Activated CD4-positive, CD25-positive, alpha-beta regulatory T cell (primary cell): ENCODE measurements at places on chromosomes 11 and 22.

DNA sequence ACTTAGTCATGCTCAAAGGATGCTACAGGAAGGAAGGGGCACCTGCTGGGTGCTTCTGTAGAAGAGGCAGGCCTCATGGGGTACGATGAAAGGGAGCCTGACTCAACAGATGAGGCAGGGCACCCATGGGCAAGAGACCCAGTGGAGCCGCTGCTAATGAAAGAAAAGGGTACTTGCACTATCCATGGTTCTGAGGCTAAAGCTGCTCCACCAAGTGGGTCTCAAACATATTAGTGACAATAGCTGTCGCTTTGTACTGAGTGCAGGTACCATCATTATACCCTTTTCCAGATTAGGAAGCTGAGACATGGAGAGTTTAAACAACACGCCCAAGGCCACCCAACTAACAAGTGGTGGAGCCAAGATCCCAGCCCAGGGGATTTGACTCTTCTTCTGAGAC lies 127.5 kb upstream of the SERPIND1 start:
- no peak for DNase-seq

- DNase-seq: no peak
These were observed 1306.6 kb downstream of the BRD1 start for GRCh38 chr22:48520884-48521588.

DNA sequence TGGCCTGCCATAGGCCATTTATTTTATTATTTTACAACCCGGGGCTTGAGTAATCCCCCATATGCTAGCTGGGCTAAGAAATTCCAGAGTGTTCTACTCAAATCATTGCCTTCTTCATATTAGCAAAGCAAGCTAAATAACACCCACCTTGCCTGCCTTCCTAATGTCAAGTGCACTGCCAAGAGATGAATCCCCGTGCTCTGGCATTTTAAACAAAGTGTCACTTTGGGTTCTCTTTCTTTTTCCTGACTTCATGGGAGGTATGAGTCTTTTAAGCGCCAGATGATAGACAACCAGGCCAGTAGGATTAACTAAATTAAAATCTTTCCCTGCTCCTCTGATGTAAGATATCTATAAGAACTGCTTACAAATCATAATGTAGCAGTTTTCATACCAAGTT lies 4.5 kb downstream of the MPPED2 start:
- no peak for DNase-seq

- no peak for DNase-seq
These were observed 32.4 kb upstream of the NAV2 start for GRCh38 chr11:19679952-19680828.

DNA sequence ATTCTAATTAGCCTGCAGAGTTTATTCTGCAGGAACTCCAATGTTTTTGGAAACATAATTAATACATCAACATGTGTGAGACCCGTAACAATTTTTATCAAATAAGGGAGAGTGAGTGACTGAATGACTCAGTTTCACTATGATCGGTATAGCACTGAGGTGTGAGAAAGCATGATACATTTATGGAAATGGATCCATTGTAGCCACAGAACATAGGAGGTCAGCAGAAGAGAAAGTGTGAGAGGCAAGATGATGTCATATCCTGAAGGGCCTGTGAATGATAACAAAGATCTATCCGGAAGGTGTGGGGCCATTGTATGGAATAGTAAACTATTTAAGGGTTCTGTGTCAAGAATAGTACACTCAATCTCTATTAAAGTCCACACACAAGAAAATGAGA lies 1406.1 kb upstream of the TENM4 start:
- DNase-seq: no peak

GRCh38 chr11:65718964-65719492 lies 1.6 kb downstream of the RNASEH2C start:
- DNase-seq: no peak

DNA sequence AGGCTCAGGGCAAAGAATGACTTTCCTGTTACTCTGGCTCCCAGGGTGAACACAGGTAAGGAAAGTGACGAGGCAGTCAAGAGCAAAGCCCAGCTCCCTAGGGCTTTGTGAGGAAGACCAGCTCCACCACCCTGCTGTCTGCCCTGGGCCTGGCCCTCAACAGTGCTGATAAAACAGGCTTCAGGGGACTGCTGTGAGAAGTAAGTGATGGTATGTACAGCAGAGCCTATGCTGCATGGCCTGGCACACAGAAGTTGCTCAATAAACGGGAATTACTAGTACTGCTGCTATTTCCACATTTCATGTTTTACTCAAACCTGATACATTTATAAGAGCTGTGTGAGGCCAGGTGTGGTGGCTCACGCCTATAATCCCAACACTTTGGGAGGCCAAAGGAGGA lies 50.3 kb downstream of the MICAL3 start:
- no peak for DNase-seq

DNA sequence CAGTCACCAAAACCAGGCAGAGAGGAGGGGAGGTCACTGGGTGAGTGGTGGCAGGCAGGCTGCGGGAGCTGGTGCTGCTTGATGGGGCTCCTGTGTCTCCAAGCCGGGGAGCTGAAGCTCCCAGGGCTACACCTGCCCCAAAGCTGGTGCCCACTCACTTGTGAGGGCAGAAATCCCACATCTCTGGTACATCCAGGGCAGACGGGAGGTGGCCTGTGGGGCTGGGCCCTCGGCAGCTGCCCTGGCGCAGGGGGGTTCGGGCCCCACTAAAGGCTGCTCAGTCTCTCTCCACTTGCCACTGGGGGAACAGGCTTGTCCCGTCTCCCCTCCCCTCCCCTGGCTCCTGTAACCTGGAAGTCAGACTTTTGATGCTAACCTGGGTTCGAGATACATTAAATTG lies 55.6 kb upstream of the PPARA start:
- no peak for DNase-seq

GRCh38 chr11:102367364-102367763 lies 20.4 kb downstream of the BIRC2 start:
- DNase-seq: no peak

DNA sequence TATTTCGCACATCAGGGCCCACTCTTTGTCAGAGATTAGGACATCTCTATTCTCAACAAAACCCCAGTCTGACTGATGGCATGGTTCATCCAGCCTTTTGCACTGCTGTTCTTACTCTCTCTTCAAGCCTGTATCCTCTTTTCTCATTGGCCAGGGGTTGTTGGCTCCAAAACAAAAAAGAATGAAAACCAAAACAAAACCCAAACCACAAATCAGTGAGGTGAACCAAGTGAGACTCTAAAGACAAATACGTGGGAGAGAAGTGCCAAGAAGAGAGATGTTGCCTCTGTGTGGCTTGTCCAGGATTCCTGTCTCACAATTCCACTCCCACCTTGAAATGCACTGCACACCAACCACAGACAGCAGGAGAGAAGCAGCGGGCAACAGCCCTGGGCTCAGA lies 278.9 kb upstream of the NARS2 start:
- no peak for DNase-seq

- DNase-seq: no peak
These were observed 3.3 kb downstream of the IL17REL start for GRCh38 chr22:50009251-50009650.

- no peak for DNase-seq
These were observed 77.3 kb upstream of the ANO5 start for GRCh38 chr11:22115470-22116029.

DNA sequence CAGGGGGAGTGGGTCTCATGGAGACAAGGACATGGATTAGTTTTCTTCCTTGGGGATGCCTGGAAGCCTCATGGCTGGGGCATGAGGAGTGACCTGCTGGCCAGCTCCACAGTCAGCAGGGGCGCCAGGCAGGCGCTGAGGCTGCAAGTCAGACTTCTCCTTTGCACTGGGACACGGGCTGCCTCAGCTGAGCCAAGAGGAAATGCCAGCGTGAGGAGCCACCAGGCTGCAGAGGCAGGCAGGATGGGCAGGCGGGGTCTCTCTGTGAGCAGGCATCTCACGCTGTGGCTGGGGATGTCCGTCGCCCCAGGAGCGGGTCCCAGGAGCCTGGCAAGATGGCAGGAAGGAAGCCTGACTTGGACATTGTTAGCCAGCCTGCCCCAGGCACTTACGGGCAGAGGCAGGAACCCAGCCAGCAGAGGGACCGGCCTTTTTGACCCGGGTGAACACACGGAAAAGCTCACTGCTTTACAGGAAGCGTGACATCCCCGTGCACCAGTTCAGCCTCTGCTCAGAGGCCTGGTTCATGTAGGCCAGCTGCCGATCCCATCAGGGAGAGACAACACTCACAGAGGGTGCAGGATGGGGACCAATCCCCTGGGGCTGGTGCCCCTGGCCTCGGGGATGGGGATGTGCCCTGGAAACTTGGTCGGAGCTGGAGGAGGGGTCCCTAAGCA lies 10.2 kb downstream of the GNB1L start:
- no peak for DNase-seq

- no peak for DNase-seq
These were observed 11.7 kb upstream of the FOLR2 start for GRCh38 chr11:72204886-72205285.

- no peak for DNase-seq
These were observed 1.4 kb upstream of the MUC2 start for GRCh38 chr11:1073261-1073724.

GRCh38 chr11:11322101-11322500 lies 30.9 kb downstream of the CSNK2A3 start:
- DNase-seq: no peak

DNA sequence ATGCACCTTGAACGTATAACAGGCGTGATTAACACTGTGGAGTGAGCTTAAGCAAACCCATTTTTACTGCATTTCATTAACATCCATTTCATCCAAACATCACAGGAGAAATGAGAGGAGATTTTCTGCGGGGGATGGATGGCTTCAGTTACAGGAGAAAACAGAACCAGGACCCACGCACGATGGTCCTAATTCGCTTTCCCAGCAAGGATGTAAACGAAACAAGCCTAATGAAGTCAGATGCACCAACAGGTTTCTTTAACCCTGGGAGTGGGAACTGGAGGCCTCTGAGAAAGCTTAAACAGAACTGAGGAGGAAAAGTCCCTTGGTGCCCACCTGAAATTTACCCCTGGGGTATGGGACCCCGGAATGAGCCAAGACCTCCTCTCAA lies 2.7 kb downstream of the CADM1 start:
- no peak for DNase-seq

GRCh38 chr11:77710358-77710757 lies 72.8 kb upstream of the CLNS1A start:
- DNase-seq: no peak

GRCh38 chr11:47028195-47029093 lies 91.9 kb downstream of the CSTPP1 start:
- no peak for DNase-seq

DNA sequence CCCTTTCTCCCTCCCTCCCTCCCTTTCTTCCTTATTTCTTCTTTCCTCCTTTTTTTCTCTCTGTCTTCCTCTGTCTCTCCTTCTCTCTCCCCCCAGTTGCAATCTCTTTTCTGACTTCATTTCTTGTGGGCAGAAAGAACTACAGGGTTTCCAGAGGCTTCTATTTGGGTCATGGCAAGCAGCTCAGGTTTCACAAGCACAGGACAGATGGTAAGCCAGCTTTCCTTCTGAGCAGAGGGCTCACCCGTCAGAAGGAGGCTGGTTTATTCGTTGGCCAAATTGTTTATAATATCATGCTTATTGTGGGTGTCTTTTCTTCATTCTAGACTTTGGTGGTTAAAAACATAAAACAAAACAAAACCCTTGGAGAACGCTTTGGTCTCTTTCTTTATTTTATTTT lies 58.9 kb upstream of the CLMP start:
- DNase-seq: no peak

- no peak for DNase-seq
These were observed 32.1 kb downstream of the A4GALT start for GRCh38 chr22:42688241-42689211.

DNA sequence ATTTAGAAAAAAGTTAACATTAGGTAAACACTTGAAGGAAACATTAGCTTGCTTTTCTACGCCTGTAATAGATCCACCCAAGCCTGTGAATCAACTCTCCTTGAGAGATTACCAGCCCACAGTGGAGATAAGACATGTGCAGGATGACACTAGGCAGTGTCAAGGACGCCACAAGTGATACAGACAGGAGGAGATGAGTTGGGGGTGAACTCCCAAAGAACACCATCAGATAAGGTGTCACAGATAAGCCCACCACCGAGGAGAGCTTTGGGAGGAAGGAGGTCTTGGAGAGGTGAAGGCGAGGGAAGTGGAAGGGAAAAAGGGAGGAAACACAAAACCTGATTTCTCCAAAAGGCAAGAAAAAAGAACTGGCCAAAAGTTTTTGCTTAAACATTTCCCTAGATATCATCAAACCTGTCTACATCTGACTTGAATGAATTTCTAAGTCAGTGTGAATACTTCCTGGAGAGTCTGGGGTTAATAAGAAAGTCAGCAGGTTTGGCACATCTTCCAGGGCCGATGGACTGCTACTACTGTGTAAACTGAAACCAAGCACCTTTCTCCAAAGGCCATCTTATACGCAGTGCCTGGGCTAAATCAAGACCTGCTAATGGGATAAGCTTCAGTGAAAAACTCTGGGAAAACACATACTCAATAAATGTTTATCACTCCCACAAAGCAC lies 15.5 kb downstream of the CLTCL1 start:
- no peak for DNase-seq

GRCh38 chr11:78791254-78791653 lies 216.6 kb upstream of the NARS2 start:
- no peak for DNase-seq

DNA sequence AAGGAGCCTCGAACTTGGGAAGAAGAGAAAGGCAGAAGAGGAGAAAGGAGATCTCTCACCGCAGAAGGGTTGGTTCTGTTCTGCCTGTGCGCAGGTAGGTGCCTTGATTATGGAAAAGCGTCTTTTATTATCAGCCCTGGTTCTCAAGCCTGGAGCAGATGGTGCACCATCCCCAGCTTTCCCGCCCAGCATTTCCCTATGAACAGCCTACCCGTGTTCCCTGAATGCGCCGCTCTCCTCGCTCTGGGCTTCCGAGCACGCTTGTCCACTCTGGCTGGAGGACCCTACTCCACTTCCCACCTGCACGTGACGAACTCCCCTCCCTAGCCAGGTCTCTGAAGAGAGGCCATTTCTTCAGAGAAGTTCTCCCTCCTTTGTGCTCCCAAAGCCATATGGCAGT lies 15.2 kb downstream of the IGSF9B start:
- no peak for DNase-seq

GRCh38 chr11:45473341-45473895 lies 187.3 kb upstream of the SYT13 start:
- no peak for DNase-seq

- no peak for DNase-seq
These were observed 35.0 kb upstream of the MAPK1 start for GRCh38 chr22:21902296-21903087.

DNA sequence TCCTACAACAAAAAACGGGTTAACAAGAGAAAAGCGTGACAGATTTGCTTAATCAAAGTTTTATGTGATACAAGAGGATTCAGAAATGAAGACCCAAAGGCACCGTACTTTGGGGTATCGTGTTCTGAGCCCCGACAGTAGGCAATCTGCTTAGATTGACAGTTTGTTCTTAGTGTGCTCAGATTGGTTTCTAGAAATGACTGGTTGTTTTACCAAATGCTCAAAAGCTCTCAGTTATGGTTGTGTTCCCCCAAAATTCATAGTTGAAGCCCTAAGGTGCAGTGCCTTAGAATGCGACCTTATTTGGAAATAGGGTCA lies 102.7 kb downstream of the RASSF10 start:
- DNase-seq: no peak
